Left ventricle myocardium inferior (tissue), 1 donor: ENCODE measurements at places on chromosomes 3 and 15. TPM values are rescaled to one million over a fixed set of nuclear protein-coding genes. Genes with fewer than 3 reads are reported as not detected.

DNA sequence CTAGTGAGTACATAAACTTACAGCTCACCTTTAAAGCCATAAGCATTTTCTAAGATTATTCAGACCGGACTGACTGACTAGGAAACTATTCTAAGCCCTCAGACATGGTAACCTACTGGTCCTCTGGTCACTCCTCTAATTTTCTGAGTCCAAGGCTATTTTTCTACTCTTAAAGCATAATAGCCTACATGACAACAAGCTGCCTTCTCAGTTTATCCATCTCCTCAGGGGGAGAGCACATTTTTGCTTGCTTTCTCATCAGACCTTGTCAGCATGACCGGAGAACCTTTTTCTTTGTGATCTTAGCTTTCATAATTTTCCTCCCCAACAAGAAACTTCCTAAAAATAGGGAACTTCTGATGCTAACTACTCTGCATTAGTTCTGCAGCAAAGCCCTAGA is 38.4 kb downstream of the UBP1 start:
- no peak for DNase-seq

DNA sequence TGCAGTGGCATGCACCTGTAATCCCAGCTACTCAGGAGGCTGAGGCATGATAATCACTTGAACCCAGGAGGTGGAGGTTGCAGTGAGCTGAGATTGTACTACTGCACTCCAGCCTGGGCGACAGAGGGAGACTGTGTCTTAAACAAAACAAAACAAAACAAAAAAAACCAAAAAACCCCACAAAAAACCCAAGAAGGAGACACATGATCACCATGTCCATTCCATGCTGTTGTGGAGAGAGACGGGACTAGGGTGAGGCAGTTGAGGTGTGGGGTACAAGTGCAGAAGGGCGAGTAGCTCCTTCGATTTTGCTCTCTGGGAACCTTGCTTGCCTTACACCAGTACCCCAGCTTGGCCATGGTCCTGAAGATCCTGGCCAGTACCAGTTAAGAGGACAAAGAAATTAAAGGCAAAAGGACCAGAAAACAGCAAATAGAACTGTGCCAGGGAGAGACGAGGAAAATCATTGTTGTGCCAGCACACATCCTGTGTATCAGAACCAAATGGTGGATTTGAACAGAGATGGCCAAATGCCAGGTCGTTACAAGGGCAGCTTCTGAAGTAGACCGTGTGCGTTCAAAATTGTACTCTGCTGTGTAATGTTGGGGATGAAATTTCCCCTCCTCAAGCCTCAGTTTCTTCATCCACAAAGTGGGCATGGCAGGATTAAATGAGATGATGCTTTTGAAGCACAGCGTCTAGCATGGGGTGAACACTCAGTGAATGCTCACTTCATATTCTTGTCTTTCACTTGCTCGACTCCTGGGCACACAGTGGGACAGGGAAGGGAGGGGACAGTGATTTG is 42.9 kb upstream of the CTSH start:
- DNase-seq, result no peak

DNA sequence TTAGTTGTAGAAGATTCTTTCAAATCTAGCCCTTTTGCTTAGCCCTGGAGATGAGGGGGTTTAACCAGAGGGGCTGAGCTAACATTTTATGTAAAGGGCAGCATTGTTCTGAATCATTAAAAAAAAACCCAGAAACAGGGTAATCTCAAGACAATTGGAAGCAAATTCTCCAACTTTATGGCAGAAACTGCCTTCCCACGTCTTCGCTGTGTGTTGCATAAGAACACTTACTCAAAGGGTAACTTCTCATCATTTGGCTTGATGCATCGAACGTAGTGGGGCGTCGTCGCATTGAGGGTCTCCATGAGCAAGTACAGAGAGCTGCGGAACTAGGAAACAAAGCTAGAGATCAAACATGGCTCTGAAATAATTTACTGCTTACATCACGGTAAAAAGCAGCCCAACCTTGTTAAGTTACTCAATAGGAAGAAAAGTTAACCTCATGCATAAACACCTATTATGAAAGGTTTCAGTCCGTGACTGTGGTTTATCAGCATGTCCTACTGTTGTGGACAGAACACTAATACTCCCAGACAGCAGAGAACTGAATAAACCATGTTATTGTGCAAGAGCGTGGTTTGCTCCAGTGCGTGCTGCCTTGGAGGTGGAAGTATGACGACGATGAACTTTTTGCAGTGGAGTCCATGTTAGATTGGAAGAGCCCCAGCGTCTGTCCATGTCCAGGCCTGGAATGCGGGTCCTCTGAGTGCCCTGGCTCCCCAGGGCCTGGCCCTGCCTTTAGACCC is 48.7 kb downstream of the MYO5C start:
- DNase-seq, result no peak

GRCh38 chr3:109021556-109021955 is 67.9 kb upstream of the GUCA1C start:
- no peak for DNase-seq

GRCh38 chr3:42499478-42499871 is 3.0 kb upstream of the VIPR1 start:
- DNase-seq, result no peak

- DNase-seq, result no peak
Measured at GRCh38 chr15:81863162-81863561, 182.7 kb downstream of the MEX3B start.

DNA sequence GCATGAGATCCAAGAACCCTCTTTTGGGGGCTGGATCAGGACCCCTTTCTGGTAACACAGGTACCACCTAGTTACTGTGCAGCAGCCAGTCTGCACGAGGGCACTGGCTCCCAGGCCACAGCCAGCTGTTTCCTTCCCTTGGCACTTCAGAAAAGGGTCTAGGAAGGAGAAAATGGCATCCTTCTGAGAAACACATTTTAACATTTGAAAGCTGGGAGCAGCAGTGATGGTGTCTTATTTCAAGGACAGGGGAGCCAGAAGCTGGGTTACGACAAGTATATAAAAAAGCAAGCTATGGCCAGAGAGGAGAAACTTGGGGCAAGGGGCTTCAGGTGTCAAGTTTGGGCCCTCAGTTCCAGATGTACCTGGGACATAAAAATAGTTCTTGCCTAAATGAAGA is 282.8 kb downstream of the CTNNB1 start:
- no peak for DNase-seq

- no peak for DNase-seq
Measured at GRCh38 chr3:9861626-9862130, 17.9 kb upstream of the RPUSD3 start.

GRCh38 chr15:42457445-42458442 is 33.2 kb downstream of the ZNF106 start:
- DNase-seq, result peak; percentile 70

- DNase-seq, result peak; percentile 63
Measured at GRCh38 chr15:63362196-63362595, 19.4 kb downstream of the CA12 start.

- no peak for DNase-seq
Measured at GRCh38 chr15:43412096-43412495, 41.2 kb downstream of the TUBGCP4 start.

- no peak for DNase-seq
Measured at GRCh38 chr3:119690043-119690656, 12.7 kb upstream of the CFAP91 start.

GRCh38 chr15:98781838-98782237 is 133.5 kb downstream of the IGF1R start:
- DNase-seq, result no peak

DNA sequence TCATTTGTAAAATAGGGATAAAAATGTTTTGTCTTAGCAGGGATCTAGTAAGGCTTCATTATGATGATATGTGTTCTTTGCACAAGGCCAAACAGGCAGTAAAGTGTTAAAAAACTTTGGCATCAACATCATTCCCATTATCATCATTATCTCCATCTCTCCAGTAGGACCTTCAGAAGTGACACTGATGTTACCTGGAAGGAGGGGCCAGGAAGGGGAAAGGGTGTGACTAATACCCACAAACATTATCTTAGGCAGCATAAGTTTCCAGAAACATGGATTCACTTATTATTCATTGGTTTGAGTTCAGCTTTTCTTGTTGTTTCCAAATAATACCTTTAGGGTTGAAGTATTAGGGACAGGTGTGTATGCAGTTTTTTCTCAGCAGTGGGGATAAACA is 399.6 kb downstream of the PTPRG start:
- no peak for DNase-seq

GRCh38 chr3:138172625-138173024 is 2.1 kb downstream of the DBR1 start:
- DNase-seq, result no peak

DNA sequence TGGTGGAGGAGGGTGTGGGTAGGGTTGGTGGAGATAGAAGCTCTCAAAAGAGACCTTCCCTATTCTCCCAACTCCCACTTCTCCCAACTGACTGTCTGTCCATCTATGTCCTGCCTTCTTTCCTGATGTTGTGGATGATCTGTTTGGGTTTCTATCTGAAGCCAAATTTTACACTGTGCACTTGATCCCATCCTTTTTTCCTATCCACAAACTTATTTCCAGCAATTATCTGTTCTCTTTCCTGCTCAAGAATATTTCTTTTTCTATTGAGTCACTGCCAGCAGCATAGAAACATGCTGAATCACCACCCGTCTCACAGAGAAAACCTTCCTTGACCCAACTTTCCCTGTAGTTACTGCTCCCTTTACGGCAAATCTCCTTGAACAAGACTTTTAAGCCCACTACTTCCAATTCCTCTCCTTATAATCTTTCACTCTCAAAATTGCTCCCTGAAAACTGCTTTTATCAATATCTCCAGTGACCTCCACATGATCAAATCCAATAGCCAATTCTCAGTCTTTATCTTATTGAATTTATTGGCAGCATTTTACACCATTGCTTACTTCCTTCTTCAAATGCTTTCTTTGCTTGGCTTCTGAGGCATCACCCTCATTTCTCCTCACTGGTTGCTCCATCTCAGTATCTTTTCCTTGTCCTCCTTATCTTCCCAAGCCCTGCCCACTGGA is 141.2 kb upstream of the SLC7A14 start:
- no peak for DNase-seq

DNA sequence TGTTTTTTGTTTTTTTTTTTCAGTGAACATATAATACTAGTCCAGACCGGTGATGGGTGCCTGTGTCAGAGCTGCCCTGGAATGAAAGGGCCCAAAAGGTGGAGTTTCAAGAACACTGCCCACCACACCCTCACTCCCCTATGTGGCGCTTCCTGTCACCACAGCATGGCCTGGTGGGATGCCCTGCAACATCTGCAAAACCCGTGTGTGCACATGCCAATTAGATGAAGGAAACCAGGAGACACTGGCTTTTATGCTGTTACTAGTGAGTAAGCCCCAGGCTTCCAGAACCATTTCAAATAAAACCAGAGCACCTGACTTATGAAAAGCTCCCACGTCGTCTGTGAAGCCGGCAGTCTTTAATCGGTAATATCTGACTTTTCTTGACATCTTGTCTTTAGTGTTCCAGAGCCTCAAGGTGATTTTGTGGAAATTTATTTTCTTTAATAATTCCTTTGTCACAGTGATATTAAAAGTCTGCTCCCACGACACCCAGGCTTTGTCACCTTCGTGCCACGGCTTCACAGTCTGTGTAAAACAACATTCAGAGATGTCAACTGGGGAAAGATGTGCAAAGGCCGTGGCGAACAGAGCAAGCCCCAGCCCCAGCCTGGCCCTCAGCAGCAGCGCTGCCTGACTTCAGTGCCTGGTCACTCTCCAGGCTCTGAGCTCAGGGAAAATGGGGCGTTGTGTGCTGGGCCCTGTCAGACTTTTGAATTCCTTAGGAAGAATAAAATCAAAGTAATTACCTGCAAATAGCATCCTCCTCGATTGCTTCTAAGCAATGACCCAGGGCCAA is 6.4 kb downstream of the CFAP92 start:
- DNase-seq, result no peak

DNA sequence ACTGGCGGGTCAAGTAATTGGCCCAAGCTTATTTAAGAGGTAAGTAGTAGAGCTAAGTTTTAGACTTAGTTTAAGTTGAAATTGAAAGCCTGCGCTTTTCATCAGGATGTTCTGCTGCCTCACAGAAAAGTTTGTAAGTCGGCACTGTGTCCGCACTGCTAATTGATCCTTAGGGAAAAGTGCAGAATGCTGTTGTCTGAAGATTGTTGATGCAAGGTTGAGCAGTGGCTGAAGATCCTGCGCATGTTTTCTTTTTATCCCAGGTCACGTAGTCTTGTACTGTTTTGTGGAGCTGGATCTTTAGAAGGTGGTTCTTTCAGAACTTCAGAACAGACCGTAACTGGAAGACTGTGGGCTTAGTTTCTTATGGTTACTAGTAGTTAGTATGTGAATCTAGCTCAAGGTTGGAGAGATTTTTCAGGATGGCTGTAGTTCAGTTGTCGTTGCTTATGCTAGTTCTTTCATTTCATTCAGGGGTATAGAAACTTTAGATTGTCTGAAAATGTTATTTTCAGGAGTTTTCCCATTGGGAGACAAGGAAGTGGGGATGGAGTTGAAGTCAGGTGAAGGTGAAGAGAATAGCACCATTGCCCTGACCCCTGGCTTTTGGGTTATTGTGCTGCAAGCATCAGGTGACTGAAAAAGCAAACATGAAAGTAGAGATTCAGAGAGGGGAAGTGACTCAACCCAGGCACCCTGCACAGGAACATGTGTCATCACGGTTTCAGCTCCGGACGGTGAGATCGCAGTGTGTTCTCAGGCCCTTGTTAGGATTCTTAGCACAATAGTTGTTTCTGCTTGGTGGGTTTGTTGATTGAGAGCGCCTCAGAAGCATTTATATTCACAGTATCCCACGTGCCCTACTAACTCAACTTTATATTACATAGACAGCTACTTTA is 32.8 kb downstream of the AKAP13 start:
- DNase-seq, result peak; percentile 35

DNA sequence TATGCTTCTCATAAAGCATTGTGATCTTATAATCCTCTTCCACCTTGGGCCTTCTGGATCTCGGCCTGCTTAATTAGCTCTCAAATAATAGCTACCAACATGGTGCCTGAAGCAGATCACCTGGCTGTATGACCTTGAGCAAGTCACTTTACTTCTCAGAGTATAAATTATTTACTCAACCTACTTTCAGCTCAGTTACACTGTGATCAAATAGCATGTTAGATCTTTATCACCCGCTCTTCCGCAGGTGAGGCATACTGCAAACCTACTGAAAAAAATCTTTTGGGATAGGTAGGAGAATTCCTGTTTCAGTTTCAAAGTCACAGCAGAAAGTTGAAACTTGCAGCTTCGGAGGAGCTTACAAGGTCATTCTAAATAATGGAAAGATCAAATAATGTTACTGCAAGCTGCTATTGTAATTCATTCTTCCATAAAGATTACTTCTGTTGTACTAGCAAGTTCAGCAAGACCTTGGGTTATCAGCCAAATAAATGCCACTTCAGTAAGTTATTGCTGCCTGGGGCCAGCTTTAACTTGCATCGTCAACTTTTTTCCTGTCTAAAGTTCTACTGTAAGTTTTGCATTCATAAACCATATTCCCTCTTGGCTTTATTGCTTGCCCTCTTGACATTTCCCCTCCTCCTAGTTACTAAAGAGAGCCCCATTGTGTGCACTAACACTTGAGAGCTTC is 268.4 kb upstream of the ATP11B start:
- DNase-seq, result no peak

SRGAP3 gene
- total RNA-seq, result 10.3 TPM

FETUB gene
- not detected for total RNA-seq

CCR3 gene
- not detected for total RNA-seq

OIP5 gene
- total RNA-seq, result 0.19 TPM

TM4SF1 gene
- 103 TPM for total RNA-seq

ZNF80 gene
- not detected for total RNA-seq

ACTC1 gene
- total RNA-seq, result 13,225 TPM
